RKO (cell line): ENCODE measurements at places on chromosomes 3 and 15.

DNA sequence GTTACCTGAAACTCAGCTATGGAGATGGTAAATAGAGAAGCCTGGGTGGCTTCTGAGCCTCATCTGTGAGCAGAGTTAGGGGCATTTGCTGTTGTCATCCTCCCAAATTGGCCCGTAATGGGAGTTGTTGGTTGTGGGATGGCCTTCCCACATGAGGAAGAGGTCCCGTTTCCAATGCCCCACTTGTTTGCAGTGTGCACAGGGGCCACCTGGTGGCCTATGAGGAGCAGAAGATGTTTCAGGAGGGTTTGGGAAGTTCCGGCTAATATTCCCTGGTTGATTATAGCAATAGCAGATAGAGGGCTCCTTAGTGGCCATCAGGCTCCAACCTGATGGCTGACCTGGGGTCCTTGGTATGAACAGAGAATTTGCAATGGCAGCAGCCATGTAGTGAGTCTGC is 1546.5 kb downstream of the OTOL1 start:
- no peak for DNase-seq

DNA sequence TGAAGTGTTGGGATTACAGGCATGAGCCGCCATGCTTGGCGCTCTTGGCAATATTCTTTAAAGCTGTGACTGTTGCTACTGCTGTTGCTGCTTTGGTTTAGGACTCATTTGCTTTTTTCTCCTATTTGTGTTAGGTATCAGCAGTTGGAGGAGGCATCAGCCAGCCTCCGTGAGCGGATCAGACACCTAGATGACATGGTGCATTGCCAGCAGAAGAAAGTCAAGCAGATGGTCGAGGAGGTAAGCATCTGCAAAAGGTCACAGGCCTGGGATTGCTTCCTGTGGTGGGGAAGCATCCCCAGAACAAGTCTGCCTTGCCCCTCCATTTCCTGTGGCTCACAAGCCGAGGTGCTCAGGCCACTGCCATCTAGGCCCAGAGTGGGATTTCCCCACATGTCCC is 47.6 kb downstream of the MYZAP start:
- DNase-seq, result no peak

DNA sequence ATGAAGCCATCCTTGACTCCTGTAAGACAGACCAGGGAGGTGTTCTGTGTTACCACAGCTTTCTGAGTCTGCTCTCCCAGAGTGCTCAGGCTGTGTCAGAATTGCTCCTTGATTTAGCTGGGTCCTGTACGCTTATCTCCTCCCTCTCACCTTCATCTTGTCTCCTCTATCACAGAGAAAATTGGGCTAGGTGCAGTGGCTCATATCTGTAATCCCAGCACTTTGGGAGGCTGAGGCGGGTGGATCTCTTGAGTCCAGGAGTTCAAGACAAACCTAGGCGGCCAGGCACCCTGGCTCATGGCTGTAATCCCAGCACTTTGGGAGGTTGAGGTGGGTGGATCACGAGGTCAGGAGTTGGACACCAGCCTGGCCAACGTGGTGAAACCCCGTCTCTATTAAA is 5.9 kb downstream of the SCAMP5 start:
- DNase-seq, result no peak

DNA sequence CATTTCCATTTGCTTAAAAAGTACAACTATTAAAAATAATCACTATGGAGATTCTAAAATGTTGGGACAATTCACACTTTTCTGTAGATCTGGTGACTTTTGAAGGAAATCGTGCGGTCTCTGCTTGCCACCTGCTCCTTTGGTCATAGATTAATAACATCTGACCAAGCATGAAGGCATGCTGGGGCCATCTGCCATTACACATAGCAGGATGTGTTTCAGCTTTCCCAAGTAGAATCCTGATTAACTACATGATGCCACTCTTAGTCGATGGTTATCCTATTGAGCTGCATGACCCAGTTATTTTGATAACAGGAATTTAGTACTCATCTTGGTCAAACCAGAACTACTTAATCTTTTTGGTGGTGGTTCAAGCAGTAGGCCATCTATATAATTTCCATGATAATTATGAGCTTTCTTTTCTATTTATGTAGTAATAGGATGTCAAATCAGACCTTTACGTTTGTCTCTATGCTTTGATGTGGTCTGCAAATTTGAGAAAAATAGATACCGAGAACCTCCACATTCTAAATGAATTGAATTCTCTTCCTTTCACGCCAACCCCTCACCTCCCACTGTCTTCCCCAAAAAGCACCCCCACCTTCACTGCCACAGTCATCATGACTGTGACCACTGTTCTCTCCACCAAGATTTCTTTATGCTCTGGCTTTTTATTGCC is 158.1 kb downstream of the DIPK2A start:
- DNase-seq, result peak; percentile 5

DNA sequence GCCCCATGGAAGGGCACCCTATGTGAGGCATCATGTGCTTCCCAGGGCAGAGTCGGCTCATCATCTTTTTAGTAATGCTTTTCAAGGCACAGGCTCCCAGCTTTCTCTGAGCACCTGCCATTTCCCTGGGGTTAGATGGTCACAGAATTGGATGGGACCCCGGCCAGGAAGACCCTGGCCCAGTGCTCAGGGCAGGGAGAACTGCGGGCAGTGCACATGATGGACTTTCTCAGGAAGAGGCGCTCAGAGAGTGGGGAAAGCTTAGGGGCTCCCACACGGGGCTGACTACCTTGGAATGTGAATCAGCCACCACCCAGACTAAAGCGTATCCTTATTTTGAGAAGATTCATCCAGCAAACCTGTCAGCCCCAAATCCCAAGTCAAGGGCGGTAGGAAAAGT is 16.5 kb upstream of the SKOR1 start:
- no peak for DNase-seq

- DNase-seq, result no peak
Measured at GRCh38 chr3:17749281-17749680, 6.8 kb upstream of the TBC1D5 start.

GRCh38 chr3:19216669-19217337 is 68.5 kb downstream of the KCNH8 start:
- DNase-seq, result no peak

DNA sequence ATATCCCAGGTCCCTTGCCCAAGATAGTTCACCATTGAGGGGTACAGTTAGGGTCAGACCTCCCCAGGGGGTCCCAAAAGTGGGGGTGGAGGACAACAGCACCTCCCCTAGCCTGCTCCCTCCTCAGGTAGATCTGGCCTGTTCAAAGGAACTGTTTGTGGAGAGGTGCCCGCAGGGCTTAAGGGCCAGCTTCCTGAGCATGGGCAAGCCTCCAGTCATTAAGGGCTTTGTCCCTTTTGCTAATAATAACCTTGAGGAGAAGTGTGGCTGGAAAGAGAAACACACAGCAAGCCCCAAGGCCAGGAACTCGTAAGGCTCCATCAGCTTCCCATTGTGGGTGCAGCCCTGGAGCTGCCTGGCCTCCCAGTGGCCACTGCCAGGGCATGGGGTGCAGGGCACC is 47.4 kb downstream of the ISG20 start:
- no peak for DNase-seq

DNA sequence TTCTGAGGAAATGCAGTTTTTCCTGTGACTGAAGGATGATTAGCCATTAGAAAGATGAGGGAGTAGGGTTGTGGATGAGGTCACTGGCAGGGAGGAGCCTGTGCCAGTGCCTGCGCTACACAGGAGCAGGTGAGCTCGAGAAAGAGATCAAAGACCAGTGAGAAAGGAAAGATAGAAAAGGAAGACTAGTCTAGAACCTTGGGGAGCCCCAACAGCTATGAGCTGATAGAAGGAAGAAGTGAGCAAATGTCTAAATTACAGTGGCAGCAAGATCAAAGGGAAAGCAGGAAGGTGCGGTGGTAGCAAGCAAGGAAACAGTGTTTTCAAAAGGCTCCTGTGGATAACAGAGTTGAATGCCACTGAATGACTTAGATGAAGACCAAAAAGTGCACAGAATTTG is 39.6 kb downstream of the LNP1 start:
- DNase-seq, result no peak

DNA sequence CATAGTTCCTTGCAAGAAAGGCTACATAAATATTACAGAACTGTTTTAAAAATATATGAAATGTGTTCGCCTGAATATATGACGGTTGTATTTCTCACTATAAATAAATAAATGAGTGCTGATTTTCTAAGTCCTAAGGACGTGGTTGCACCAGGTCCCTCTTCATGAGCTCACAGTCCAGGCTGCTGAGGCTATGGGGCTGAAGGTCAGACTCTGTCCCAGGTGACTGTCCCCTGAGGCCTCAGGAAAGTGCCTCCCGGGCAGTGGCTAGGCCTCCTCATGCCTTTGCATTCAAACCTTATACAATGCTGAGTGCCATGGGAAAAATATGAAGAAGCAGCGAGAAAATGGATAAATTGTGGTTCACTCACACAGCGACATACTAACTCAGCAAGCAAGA is 43.5 kb upstream of the SSR3 start:
- no peak for DNase-seq

DNA sequence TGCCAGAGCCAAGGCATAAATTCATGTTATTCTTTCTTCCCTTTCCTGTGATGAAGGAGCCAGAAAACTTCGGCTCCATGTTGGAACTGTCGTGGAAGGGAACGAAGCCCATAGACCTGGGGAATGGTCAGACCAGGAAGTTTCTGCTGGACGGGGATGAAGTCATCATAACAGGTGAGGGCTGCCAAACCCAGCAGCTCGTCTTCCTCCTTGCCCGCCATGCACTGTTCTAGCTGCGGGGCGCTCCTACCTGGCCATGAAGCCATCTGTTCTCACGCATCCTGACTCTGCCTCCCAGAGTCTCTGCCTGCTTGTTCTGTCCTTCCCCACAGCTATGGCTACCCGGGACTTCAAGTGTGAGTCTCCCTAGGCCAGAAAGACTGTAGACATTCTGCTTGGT is 28.2 kb downstream of the FAH start:
- DNase-seq, result no peak

DNA sequence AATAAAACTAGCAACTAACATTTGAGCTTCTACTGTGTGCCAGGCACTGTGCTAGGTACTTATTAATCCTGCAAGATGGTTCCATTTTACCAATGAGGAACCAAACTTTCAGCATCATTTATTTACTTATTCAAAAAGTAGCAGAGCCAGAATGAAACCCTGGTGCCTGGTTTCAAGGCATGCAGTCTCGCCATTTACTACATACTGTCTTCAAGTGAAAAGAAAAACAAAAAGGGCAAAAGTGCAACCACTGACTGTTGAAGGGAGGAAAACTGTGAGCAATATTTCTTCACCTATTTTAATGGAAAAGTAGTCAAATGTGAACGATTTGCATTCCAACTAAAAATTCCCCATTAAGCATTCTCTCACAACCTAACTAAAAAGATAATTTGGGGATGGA is 8.7 kb downstream of the DCUN1D1 start:
- no peak for DNase-seq

GRCh38 chr15:92796161-92796611 is 103.9 kb upstream of the CHD2 start:
- DNase-seq, result no peak
